SK-MEL-5 (cell line): ENCODE measurements at places on chromosomes 13 and 19.

- no peak for DNase-seq
These were observed 55.5 kb downstream of the CYSLTR2 start for GRCh38 chr13:48709213-48709612.

GRCh38 chr13:88675347-88675996, 1004.3 kb downstream of the SLITRK5 start:
- DNase-seq, result no peak

GRCh38 chr13:111037927-111038326, 77.2 kb upstream of the ARHGEF7 start:
- DNase-seq, result no peak

DNA sequence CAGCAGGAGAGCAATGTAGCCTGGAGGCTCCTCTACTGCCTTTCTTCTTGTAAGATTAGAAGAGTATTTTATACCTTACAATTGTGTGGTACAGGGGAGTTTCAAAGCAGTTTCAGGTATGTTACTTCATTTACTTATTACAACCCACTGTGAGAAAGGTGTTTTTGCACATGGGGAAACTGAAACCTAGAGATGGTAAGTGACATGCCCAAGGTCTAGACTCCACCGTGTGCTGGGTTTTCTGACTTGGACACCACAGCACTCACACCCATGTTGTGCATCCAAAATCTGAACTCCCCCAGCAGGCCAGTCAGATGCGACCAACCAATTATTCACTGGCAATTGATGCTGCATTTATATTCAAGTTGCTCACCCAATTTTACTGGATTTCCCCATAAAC, 22.8 kb downstream of the ERICH6B start:
- no peak for DNase-seq

- no peak for DNase-seq
These were observed 8.2 kb downstream of the TPT1 start for GRCh38 chr13:45332831-45333219.

DNA sequence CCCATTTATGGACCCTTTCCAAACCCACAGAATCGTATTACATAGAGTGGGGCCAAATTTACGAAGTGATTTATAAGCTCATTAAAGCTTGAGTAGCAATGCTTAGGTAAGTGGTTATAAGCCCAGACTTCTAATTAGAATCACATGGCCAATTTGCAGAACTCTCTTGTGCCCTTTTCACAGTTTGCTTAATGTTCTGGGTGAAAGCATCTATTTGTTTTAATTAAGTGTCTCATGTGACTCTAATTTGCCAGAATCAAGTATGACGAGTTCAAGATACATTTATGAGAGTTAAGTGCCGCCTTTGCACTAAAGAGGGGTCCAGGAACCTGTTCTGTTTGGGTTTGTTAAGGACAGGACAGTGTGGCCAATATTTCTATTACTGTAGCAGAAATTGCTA, 46.0 kb upstream of the ZNF681 start:
- no peak for DNase-seq

- DNase-seq, result no peak
These were observed 5.8 kb downstream of the PGLYRP1 start for GRCh38 chr19:46017095-46017429.

DNA sequence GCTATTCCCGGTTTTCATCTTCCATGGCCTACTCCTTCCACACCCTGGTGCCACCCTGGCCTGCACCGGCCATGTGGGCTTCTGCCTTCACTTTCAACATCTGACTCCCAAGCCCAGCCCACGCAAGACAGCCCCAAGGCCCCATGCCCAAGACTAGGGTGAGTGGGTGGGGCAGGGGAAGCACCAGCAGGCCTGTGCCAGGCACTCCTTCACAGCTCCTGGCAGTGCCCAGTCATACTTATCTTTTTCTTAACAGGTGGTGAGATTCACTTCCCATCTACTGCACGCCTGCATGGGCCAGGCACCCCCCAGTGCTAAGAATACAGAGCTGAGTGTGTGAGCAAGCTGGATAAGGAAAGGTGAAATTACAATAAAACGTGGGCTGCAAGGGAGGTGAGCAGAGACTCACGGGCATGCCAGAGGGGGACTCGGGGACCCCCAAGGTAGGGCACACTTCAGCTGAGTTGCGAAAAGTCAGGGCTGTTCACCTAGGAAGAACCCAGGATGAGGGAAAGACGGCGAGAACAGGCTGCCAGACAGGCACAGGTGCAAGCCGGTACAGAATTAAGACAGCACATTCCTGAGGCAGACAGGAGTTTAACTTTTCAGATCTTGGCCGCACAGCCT, 55.7 kb downstream of the COL4A1 start:
- no peak for DNase-seq

GRCh38 chr19:13932911-13933393, 5.3 kb downstream of the PODNL1 start:
- DNase-seq, result no peak

- peak; percentile 54 for DNase-seq
These were observed 46.4 kb downstream of the N4BP2L1 start for GRCh38 chr13:32381539-32381938.

GRCh38 chr19:15379999-15380647, 536 bp upstream of the AKAP8 start:
- DNase-seq, result peak; percentile 43

GRCh38 chr13:101455863-101456262, 3.4 kb downstream of the ITGBL1 start:
- DNase-seq, result no peak

GRCh38 chr13:66275416-66275815, 954.7 kb downstream of the PCDH9 start:
- no peak for DNase-seq

DNA sequence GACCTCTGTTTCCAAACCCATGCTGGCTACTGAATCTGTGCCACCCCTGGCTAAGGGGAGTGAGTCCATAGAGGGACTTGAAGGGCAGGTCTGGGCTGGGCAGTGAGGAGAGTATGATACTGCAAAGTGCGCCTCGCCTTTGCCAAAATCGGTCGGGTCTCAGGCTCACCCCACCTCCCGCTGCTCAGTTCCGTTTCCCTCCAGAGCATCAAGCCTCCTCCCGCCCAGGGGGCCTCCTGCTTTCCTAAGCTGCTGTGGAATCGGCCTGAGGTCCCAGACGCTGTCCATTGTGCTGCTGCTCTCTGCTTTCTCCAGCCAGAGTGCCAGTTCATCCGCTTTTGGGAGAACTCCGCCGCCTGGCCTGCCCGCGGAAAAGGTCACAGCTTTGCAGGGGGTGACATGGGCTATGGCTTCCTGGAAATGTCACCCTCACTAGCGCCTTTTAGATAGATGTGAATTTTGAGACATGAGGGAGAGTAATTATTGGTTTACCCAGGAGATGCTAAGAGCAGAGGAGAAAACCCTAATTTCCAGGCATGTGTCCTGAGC, 1418.4 kb downstream of the UQCRFS1 start:
- DNase-seq, result peak; percentile 12

DNA sequence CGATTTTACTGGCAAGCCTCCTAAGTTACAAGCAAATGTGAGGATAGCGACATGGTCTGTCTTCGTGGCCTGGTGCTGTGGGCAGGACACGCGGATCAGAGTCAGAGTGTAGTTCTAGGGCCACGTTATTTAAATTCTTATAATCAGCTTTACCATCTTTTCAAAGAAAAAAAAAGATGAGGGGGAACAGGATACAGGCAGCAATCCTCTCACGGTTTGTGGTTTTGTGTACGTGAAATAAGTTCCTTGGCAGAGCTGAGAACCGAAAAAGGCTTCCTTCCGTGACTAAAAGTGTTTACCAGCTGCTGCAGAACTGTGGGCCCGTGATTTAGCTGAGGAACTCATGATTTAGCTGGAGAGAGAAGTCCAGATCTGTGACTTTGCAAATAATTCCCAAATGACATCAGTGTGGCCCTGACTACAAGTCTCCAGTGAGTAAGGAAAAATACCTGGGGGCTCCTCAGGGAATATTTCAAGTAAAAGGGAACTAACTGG, 27.2 kb downstream of the RCBTB2 start:
- no peak for DNase-seq

GRCh38 chr13:111850458-111850857, 216.5 kb upstream of the SOX1 start:
- no peak for DNase-seq

DNA sequence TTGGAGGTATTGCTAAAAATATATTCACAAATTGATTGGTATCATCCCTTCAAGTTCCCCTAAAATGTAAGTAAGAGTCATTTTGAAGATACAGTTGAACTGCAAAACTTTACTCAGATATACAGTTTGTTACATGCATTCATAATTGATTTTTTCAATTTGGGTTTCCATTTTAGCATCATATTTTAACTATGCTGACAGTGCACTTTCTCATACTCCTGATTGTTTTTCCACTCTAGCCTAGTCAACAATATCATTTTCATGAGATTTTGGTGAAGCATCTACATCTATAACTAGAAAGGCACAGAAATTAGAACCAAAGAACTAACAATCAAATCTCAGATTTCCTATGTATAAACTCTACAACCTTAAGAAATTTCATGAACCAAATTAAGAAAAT, 2850.4 kb upstream of the PCDH20 start:
- DNase-seq, result no peak

DNA sequence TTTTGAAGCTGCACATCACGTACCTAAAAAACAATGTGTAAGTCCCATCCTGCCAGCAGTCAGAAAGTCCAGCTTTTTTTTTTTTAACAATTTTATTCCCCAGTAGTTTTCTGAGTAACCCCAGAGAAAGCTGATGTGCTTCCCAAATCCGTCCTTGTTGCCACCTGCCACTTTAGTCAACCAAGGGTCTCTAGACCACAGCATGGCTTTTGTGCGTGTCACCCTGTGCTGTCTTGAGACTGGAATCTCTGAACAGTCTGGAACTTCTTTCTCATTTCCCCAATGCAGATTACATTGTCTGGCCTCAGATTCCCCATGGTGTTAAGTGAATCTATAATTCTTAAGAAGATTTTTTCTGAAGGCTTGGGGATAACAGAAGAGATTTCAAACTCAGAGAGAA, 289.2 kb upstream of the KLF12 start:
- no peak for DNase-seq

DNA sequence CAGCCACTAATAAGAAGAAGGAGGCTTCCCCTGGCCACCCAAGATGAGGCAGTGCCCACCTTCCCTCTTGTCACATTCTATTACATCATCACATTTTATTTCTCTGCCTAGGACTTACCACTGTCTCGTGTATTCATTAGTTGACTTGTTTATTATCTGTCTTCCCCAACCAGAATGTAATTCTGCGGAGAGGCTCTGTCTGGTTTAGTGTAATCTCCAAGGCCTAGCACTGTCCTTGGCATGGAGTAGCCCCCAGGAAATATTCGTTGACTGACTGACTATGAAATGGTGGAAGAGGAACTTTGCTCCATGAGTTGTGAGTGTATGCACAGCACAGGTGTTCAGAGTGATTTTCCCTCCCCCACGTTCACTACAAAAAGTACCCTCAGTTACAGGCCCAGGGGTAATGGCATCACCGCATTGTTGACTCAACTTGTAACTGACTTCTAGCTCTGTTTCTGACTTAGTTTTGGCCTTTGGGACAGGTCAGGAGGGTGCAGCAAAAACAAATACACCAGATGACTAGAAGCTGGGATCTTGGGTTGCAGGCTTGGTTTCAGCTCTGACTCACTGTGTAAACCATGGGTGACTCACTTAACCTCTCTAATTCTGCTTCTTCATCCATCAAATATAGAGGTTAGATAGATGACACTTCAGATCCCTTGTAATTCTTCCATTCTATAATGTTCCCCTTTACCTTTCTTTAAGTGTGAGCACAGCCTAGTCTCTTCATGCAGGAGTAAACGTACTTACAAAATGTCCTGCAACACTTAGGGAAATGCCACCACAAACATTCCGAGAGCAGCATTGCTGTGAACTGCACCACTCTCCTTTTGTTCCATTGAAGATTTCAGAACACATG, 229.7 kb downstream of the KCNRG start:
- DNase-seq, result peak; percentile 35
